ENCODE measurements at places on chromosomes 7 and 10.
A peak's percentile ranks its signal among the peaks of the same experiment; 100 is the strongest.

DNA sequence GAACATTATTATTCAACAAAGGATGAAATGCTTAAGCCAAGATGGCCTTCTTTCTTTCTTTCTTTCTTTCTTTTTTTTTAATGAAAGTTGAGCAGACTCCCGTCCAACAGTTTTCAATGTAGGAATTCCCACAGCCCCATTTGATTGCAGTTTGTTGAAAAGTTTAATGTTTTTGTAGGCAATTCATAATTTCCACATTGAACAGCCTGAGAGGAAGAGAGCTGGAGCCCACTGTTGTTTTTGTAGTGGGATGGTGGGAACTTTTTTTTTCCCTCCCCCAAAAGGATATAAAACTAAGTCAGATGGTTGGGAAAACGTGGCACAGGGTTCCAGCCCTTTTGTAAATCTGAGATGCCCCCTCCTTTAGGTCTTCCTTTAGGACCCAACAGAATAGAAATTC is 86.6 kb downstream of the TCF7L2 start:
- no peak for DNase-seq

DNA sequence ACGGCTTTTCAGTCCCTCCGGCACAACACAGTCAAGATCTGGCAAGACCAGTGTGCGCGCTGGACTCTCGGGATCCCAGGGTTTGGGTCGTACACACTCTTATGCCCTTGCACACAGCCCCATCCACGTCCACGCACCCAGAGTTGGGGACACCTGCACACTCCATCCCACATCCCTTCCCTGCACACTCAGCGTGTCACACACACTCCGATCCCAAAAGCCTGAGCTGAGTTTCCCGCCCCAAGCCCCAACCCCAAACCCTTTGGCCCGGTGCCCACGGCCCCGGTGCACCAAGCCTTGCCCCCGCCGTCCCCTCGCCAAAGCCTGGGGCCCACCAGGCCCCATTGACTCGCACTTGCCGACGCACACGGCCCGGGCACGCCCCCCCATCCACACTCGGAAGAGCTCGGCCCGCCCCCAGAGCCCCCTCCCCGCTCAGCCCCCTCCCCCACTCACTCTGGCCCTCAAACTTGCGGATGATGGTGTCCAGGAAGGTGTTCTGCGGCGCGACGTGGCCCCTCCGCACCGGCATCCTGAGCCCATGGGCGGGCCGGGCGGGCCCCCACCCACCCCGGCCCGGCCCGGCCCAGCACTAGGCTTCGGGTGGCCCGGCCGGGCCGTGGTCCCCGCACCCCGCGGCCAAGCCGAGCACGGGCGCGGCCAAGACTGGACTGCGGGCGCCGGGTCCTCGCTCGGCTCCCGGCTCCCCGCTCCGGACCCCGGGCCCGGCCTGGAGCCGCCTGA is 567 bp downstream of the KCNH2 start:
- DNase-seq: no peak

GRCh38 chr7:80499350-80499953 is 12.4 kb downstream of the GNAT3 start:
- no peak for DNase-seq

DNA sequence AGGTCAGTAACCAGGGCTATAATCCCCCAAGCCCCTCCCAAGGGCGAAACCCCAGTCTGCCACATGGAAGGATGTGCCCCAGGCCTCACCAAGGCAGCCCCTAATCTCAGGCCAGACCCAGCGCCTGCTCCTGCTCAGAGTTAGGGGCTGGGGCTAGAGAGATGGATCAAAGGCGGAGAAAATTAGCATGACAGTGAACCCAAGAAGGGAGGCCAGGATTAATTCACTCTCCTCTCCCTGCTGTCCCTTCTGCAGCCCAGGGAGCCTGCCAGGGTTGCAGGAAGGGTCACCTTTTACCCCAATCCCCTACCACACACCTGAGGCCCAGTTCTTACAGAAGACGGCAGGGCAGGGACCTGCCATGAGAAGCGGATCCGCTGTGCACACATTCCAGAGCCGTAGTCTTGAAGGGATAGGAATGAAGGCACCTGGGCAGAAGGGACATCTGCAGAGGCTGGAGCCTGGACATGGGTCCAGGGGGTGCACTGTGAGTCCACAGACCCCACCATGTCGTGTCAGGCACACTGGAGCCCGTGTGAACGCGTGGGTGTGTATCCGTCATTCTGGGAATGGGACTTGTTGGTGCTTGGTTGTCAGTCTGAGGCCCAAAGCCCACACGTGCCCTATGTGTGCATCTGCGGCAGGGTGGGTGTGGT is 11.9 kb upstream of the ZMIZ1 start:
- DNase-seq: peak; percentile 68

DNA sequence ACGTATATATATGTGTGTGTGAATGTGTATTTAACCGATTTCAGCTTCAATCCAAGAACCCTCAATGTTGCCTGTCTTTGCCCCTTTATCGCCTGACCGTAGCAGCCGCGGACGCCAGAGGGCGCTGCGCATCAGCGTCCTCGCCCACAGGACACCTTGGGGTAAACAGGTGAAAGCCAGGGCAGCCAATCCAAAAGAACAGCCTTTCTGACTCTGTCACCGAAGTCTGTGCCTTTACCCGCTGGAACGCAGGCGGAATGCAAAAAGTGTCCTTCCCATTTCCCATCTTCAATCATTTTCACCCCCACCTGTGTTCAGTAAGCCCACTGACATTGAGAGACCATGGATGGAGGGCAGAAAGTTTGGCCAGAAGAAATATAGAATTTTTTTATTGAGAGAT is 3.6 kb downstream of the NXPH1 start:
- peak; percentile 81 for DNase-seq

DNA sequence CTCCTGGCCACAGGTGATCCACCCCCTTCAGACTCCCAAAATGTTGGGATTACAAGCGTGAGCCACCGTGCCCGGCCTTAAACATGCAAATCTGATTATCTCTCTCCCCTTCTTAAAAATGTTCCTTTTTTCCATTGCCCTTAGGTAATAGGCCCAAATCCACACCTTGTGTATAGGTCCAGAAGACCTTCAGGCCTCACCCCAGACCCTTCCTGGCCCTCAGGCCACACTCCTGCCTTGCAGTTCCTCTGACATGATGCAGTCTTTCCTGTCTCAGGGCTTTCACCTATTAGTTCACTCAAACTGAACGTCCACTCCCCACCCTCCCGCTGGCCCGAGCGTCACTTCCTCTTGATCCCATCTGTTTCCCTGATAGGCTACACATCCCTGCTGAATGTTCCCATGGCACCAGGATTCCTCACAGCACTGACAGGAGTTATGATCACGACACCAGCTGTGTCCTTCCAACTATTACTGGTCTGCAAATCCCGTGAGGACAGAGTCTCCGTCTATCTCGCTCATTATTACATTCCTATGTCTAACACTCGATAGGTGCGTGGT is 46.4 kb downstream of the DENND2A start:
- DNase-seq: no peak

- no peak for DNase-seq
Measured at GRCh38 chr10:31581741-31582323, 262.8 kb downstream of the ZEB1 start.

DNA sequence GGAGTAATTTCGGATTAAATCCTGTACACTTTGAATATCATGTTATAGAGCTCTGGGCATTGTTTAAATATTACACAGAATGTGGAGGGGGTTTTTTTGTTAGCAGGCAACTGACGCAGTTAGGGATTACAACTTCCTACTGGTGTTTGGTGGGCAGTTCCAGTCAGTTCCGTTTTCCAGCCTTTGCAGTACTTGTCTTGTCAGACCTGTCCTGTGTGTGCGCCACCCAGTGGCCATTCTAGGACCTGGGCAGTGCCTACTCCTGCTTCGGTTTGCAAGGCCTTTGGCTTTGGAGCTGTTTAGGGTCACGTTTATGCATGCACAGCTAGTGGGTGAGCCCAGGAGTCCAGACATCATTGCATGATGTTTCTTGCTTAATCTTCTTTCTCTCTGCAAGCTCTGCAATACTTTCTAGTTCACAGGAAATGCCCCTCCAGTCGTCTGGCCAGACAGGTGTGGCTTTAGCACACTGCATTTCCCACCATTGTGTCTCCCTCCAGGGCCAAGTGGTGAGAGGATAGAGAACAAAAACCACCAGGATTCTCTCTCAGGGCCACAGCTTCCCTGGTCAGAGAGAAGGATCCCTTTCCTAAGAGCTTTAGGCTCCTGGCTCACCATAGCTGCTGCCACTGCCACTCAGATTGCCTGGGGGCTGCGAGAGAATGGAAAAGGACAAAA is 96.5 kb upstream of the TARP start:
- peak; percentile 82 for DNase-seq

GRCh38 chr7:154505362-154505761 is 453.2 kb downstream of the DPP6 start:
- DNase-seq: no peak

- no peak for DNase-seq
Measured at GRCh38 chr10:131743190-131744151, 157.3 kb upstream of the PPP2R2D start.

DNA sequence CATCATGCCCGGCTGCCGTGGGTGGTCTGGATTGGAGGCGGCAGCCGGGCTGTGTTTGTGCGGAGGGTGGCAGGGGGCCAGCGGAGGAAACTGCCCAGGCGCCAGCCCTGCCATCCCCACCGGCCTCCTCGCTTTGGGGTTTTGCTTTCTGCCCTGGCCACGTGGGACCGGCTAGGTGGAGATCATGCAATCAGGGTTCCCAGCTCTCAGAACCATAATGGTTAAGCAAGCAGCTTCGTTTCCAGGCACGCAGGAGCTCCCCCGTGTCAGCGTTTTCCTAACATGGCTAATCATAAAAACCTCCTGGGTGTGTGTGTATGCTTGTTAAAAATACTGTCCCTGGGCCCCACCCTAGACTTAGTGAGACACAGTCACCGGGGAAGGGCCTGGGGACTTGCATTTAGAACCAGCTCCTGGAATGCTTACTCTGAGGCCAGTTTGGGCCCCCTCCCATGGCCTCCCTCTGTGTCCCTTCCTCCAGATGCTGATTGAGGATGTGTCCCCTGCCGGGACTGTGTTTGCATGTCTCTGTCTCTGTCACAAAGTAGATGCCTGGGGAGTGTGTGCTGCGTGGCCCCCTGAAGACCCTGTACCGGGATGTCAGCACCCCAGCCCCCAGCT is 119.3 kb downstream of the CUX1 start:
- peak; percentile 53 for DNase-seq

DNA sequence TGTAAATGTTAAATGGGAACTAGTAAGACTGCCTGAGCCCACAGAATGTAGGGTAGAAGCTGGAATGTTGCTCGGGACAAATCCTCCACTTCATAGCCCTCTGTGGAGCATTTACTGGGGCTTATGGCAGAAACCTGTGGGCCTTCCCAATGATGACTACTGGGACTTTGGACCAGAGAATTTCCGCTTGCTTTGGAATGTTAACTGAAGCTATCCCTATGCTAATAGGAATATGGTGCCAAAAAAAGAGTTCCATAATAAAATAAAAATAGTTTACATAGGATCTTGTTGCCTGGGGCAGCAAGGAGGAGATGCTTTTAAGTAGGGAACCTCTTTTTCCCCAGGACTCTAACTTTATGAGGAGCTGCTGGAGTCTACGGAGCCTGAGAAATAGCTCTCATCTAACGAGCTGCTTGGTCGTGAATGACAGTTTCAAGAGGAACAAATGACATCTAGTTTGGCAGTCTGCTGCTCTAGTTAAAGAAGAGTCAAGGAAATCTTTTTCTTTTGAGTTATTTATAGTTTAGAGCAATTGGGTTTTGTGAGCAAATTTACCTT is 5.7 kb upstream of the DYNC2I1 start:
- DNase-seq: no peak

- DNase-seq: no peak
Measured at GRCh38 chr10:63437116-63437949, 28.4 kb downstream of the JMJD1C start.

DNA sequence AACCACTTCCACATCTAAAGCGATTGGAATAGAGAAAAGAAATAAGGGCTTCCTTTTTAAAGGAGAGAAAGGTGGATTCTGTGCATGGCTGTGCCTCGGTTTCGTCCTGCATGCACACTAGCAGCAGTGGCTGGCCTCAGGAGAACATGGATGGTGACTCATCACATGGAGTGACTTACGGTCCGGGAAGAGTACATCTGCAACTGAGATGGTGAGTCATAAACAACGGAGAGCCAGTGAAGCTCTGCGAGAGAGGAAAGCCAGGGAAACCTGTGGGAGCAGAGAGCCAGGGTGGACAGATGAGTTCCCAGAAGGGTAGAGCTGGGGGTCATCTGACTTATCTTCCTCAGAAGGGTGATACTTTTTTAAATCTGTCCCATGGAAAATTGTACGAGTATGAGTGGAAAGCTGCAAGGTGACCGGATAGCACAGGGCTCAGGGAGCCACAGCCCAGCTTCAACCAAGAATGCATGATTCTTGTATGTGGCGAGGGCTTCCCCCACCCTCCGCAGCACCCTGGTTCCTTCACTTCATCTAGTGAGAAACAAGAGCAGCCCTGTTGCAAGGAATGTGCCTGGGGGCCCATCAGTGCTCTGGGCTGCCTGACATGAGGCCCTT is 259.1 kb downstream of the KLF6 start:
- no peak for DNase-seq

GRCh38 chr10:89516149-89516832 is 19.1 kb downstream of the SLC16A12 start:
- peak; percentile 62 for DNase-seq

DNA sequence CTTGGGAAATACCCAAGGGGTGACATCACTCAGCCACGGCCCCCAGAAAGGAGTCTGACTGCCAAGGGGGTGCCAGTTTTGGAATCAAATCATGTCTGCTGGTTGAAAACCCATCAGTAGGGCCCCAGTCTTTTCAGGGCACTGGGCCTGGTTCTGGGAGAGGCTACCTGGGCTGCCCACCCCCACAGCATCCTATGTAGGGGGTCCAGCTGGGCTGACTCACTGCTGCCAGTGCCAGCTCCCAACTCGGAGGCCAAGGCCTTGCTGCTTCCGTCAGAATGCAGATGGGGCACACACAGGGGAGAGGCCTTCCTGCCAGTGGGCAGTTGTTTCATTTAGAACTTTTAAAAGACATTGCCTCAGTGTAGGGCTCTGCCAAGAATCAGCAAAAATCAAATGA is 39.5 kb upstream of the DMBT1 start:
- no peak for DNase-seq

- no peak for DNase-seq
Measured at GRCh38 chr10:132450825-132451505, 54.0 kb downstream of the PWWP2B start.

DNA sequence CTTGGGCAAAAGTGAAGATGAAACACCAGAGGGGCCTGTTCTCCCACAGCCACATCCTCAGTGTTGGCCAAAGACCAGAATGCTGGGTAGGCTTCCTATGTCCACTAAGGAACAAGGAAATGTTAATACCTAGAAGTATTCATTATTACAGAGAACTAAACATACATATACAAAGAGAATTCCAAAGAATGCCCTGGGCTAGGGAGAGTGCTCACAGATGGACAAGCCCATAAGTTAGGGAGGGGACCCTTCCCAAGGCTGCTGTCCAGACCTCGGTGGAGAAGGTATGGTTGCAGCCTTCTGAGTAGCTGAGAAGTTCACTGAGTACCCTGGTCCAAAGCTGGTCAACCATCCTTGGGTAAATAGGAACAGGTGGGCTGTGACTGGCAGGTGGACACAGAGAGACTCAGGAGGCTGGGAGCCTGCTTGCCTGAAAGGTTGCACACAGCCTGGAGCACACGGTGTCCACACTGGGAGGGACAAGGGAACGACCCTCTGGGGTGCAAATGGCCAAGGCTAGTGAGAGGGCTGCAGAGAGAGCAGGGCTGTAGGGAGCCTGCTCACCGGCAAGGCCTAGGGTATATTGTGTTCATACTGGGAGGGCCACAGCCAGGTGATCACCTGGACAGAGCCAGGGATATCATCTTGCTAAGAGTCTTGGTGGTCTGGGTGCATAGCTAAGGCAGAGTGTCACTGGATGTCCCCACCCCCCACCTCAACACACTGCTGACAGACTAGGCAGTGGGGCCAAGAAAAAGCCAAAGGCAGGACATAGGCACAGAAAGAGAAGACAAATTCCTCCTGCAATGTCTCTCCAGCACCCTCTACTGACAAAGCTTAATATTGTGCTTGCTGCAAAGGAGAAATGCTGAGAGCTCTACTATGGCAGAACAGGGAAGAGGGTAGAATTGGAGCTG is 40.3 kb downstream of the CPVL start:
- peak; percentile 34 for DNase-seq

All from iPS-NIHi11 (cell line).